Camera-type eye (tissue), 1 donor: ENCODE measurements at places on chromosomes 11 and 22. TPM values are rescaled to one million over a fixed set of nuclear protein-coding genes. Genes with fewer than 3 reads are reported as not detected.

The BRSK2 gene
- total RNA-seq: 50.6 TPM

The CACNA1I gene
- total RNA-seq: 1.9 TPM

The DGAT2 gene
- 5.2 TPM for total RNA-seq

The ST14 gene
- total RNA-seq: 3.8 TPM

The FEN1 gene
- 28.0 TPM for total RNA-seq

The CATSPER1 gene
- total RNA-seq: not detected

The SLC43A3 gene
- total RNA-seq: 19.0 TPM

The MPPED1 gene
- 11.1 TPM for total RNA-seq

The OR8A1 gene
- total RNA-seq: not detected
